Esophagus squamous epithelium (tissue), 5 donors: ENCODE measurements at places on chromosomes 3 and 15.

DNA sequence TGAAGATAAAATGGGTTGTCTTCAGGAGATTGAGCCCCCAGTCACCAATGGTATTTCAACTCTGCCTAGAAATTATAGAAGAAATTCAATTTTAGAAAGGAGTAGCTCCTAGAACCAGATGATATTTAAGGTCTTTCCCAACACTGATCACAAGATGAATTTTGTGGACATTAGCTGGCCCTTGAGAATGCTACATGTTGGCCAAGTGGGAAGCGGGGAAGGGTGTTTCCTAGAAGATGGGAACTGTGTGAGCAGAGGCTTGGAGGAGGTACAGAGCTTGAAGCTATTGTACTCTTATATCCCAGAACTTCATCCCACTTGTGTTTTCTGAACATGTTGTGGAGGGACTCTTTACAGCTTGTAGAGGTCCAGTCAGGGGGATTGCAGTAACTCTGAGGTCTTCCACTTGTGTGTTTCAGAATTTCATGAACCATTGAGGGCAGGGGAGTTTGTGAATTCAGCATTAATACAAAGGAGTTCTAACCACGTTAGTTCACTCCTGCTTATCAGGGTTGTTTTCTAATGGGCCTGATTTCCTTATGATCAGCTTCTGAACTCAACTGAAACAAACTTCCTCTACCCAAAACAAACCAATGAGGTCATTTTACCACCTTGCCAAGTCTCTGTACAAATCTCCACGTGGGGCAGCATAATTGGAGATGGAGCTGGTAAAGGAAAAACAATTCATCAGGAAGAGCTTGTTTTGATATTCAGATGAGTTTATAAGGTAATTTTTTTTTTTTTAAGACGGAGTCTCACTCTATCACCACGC lies 152.6 kb upstream of the TPM1 start:
- peak overlapping the region; percentile 11 for H3K27ac ChIP-seq
- no peaks in the 10 kb centered on the region for H3K27me3 ChIP-seq
- H3K36me3 ChIP-seq, result no peaks in the 10 kb centered on the region
- peaks cover 4% of the 10 kb centered on the region for H3K4me1 ChIP-seq
- DNase-seq, result no peak

DNA sequence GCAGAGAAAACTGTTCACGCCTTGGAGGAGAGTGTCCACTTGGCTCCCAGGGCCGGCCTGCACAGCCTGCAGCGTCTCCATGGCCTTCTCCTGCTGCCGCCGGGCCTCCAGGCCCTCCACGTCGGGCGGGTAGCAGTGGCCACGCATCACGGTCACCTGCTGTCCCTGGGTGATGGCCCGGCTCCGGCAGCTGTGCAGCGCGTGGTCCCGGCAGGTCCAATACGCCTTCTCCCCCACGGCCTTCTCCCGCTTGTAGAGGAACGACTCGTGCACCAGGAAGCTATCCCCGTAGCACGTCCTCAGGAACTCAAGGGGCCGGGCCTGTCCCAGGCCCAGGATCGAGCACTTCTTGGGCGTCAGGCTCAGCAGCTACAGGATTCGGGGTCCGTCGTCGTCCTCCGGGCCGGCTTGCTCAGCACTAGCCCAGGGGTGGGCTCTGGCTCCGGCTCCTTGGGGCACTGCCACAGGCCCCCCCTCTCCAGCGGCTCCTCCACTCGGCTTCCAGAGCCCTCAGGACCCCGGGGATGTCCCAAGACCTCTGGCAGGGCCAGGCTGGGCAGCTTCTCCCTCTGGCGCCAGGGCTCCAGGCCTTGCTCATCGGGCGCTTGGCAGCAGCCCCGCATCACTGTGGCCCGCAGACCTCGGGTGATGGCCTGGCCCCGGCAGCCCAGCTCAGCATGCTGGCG lies 83.6 kb upstream of the FXR1 start:
- H3K36me3 ChIP-seq, result no peaks in the 10 kb centered on the region
- no peak overlapping the region for H3K4me3 ChIP-seq
- H3K27me3 ChIP-seq, result no peaks in the 10 kb centered on the region
- H3K27ac ChIP-seq, result no peak overlapping the region
- DNase-seq, result no peak

DNA sequence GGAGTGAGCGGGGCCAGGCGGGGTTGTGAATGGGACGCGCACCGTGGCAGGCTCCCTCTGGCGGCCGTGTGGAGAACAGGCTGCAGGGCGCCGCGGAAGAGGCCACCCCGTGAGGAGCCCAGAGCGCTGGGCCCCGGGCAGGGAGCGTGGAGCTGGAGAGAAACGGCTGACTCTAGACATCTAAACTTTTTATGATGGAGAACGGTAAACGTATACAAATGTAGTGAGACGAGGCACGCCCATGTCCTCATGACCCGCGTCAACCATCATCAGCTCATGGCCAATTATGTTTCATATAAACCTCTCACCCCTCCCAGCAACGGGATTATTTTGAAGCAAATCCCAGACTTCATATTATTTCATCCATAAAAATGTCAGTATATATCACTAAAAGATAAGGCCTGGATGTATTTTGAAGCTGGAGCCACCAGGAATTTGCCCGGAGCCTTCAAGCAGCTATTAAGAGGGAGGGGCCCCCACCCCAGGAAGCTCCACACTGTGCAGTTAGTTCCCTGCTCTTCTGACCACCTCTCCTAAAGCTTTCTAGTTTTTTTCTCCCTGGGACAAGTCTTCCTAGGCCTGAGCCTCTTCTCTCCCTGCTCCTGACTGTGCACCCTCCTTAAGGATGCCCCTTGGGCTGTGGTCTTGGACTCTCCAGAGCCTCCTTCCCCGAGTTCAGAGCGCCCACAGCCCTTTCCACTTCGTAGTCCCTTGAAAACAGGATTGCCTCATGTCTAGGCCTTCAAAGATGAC lies 149.5 kb downstream of the SMAD6 start:
- H3K36me3 ChIP-seq, result no peaks in the 10 kb centered on the region
- peaks cover 15% of the 10 kb centered on the region for H3K4me1 ChIP-seq
- no peak for DNase-seq
- H3K27me3 ChIP-seq, result no peaks in the 10 kb centered on the region
- no peak overlapping the region for H3K4me3 ChIP-seq

DNA sequence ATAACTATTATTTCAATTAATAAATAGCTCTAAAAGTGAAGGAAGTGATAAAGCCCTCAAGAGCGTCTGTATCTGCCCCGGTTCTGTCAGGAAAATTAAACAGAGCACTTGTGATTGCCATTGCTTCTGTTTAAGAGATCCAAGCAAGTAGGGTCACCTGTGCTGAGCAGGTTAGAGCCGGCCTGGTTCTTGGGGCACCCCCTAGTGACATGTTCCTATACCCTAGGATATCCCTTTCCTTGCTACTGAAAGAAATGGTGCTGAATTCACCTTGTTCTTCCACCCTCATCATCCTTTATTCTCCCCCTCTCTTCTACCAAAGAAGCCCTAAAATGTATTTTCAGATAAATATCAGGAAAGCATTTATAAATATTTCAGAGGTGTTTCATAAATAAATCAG lies 323.5 kb downstream of the RORA start:
- no peaks in the 10 kb centered on the region for H3K36me3 ChIP-seq
- no peak for DNase-seq
- H3K4me1 ChIP-seq, result no peaks in the 10 kb centered on the region
- H3K4me3 ChIP-seq, result no peak overlapping the region
- no peak overlapping the region for H3K27ac ChIP-seq
- no peaks in the 10 kb centered on the region for H3K27me3 ChIP-seq

GRCh38 chr15:100891307-100892012 lies 11.8 kb downstream of the ALDH1A3 start:
- no peak for DNase-seq
- peaks cover 28% of the 10 kb centered on the region for H3K4me1 ChIP-seq
- H3K4me3 ChIP-seq, result no peak overlapping the region
- no peaks in the 10 kb centered on the region for H3K36me3 ChIP-seq
- no peaks in the 10 kb centered on the region for H3K27me3 ChIP-seq
- H3K27ac ChIP-seq, result no peak overlapping the region

- DNase-seq, result no peak
- H3K27ac ChIP-seq, result no peak overlapping the region
- no peaks in the 10 kb centered on the region for H3K36me3 ChIP-seq
- H3K4me3 ChIP-seq, result no peak overlapping the region
- no peaks in the 10 kb centered on the region for H3K4me1 ChIP-seq
- H3K27me3 ChIP-seq, result no peaks in the 10 kb centered on the region
Measured at GRCh38 chr3:164306042-164306441, 772.3 kb downstream of the SI start.

GRCh38 chr3:12231431-12231830 lies 57.4 kb upstream of the PPARG start:
- H3K27ac ChIP-seq, result peak overlapping the region; percentile 90
- H3K4me3 ChIP-seq, result no peak overlapping the region
- peaks cover 69% of the 10 kb centered on the region for H3K4me1 ChIP-seq
- H3K36me3 ChIP-seq, result no peaks in the 10 kb centered on the region

- DNase-seq, result no peak
- H3K27ac ChIP-seq, result no peak overlapping the region
- no peak overlapping the region for H3K4me3 ChIP-seq
- H3K27me3 ChIP-seq, result no peaks in the 10 kb centered on the region
Measured at GRCh38 chr15:98387866-98388265, 260.5 kb upstream of the IGF1R start.

- DNase-seq, result no peak
- no peaks in the 10 kb centered on the region for H3K27me3 ChIP-seq
- H3K4me3 ChIP-seq, result no peak overlapping the region
- peaks cover 69% of the 10 kb centered on the region for H3K4me1 ChIP-seq
- H3K36me3 ChIP-seq, result no peaks in the 10 kb centered on the region
Measured at GRCh38 chr15:75038231-75038630, 14.8 kb downstream of the PPCDC start.

GRCh38 chr15:39969002-39969394 lies 35.1 kb downstream of the EIF2AK4 start:
- H3K4me3 ChIP-seq, result no peak overlapping the region
- H3K27ac ChIP-seq, result no peak overlapping the region
- no peaks in the 10 kb centered on the region for H3K27me3 ChIP-seq

DNA sequence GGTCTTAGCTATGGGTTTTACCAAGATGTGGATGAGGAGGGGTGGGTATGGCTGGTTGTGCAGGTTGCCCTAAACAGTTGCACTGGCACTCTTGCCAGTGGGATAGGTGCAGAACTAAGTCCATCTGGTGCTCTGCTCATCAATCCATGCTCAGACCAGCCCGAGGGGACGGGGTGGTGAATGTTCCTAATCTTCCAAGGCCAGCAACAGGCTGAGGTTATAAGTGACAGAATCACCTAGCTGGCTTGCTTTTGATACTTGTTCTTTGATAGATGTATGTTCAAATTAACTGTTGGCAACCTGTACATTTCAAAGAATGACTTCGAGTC lies 53.5 kb upstream of the CCR2 start:
- H3K36me3 ChIP-seq, result no peaks in the 10 kb centered on the region
- no peaks in the 10 kb centered on the region for H3K27me3 ChIP-seq
- no peak overlapping the region for H3K4me3 ChIP-seq
- H3K27ac ChIP-seq, result peak overlapping the region; percentile 52

- DNase-seq, result no peak
- no peak overlapping the region for H3K27ac ChIP-seq
- no peaks in the 10 kb centered on the region for H3K4me1 ChIP-seq
- H3K4me3 ChIP-seq, result no peak overlapping the region
Measured at GRCh38 chr3:161700998-161701397, 204.4 kb downstream of the OTOL1 start.
